ENCODE measurements at places on chromosomes 5 and 9.

GRCh38 chr5:159091065-159091464 lies 8.7 kb downstream of the EBF1 start:
- DNase-seq: peak; percentile 51

- no peak for DNase-seq
These were observed 369.6 kb downstream of the CYLC2 start for GRCh38 chr9:103364753-103365152.

- DNase-seq: no peak
These were observed 257.3 kb downstream of the GAS1 start for GRCh38 chr9:86690034-86690433.

DNA sequence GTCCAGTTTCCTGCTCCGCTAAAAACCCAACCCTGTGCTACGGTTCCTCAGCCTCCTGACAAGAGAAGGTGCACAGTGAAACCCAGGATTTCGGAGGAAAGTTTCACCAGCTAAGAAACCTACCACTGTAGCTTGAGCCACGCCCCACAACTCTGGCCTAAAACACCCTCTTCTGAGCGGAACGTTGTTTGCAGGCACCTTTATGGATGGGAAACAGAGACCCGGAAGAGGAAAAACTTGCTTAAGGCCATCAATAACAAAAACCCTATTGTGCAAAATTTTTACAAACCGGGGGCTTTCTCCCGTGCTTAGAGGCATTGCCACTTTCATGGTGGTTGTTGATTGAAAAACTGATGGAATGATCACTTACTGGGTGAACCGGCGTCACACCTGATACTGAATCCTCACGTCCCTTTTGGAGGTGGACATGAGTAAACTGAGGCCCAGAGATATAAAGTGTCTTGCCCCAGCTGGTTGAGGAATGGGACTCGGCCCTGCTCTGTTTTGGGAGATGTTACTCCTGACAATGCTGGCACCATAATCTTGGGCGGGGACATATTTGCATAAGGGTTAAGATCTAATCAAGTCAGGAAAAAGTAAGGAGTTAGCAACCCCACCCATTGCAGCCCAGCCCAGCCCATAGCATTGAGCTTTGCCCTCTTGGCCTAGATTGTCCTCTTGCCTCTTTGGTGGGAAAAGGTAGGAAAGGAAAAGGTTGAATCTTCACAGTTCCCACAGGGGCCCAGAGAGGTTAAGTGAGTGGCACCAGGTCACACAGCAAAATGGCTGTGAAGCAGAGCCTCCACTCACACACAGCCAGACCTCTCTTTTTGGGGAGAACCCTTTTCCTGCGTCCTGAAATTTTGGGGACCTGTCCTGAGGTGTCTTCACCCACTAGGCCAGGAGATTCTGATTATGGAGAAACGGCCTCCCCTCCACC lies 23.2 kb upstream of the PTGS1 start:
- DNase-seq: peak; percentile 58

DNA sequence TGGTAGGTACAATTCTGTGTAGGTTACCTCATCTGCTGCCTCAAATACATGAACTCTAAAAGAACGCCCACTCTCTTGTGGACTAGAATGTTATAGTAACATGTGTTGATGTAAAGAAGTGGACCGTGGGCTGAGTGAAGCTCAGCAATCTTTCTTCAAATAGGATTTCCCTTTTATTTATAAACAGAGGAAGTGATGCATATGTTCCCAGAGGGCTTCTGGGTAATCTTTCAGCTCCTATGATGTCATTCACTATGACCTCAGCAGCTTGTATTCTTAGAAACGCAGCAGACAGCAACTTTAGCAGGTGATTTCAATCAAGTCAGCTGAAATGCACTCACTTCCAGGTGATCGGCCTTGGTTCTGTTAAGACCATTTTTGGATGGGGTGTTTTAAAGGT lies 14.4 kb downstream of the F2RL2 start:
- peak; percentile 47 for DNase-seq

DNA sequence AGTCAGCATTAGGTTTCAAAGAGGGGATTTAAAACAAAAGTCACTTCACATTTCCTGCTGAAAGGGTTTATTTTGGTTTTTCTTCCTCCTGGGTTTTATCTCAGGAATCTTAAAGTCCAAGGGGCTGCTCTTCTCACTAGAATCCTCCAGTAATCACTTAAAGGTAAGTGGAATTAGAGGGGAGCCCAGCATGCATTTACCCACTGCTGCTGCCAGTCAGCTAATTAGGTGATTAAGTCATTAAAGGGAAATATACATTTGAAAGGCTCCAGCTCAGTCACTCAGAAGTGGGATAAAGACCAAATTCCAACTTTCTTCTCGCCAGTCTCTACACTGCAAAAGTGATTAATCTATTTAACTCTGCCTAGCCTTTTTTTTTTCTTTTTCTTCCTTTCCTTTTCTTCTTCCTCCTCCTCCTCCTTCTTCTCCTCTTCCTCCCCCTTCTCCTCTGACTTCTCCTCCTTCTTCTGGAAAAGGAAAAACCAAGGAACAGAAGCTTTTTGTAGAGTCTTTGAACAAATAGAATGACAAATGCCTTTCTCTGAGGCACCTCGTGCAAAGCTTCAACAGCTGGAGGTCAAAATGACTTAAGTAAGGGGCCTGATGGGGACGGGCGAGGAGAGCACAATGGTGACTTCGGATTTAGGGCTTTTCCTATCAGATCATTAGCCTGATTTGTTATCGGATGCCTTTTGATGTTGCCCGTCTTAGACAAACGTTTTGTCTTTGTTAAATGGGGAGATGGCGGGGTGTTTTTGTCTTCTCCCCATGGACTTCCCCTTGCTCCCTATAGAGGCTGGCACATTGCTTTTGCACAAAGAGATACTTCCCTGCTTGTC lies 617.6 kb downstream of the IRX1 start:
- DNase-seq: no peak

GRCh38 chr9:125965477-125965876 lies 218.3 kb downstream of the PBX3 start:
- no peak for DNase-seq

DNA sequence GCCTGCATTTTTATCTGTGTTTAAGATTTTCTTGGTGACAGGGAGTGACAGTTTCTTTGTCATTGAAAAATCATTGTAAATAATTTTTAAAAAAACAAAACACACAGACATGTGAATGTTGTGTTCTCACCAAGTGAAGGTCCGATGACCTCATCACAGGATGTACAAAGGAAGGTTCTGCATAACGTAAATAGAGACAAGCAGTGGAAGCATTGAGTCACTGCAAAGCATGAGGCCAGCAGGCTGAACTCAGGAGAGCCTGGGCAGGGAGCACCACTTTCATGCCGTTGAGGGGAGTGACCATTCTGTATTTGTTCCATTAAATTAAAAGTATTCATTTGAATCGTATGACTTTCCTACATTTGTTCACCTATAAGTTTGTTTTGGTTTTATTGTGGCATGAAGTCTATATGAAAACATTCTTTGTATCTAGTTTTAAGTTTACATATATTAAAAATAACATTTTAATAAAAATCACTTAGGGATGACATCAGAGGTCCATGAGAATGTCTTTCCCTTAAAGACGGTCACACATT lies 70.4 kb upstream of the TLE1 start:
- DNase-seq: peak; percentile 20

DNA sequence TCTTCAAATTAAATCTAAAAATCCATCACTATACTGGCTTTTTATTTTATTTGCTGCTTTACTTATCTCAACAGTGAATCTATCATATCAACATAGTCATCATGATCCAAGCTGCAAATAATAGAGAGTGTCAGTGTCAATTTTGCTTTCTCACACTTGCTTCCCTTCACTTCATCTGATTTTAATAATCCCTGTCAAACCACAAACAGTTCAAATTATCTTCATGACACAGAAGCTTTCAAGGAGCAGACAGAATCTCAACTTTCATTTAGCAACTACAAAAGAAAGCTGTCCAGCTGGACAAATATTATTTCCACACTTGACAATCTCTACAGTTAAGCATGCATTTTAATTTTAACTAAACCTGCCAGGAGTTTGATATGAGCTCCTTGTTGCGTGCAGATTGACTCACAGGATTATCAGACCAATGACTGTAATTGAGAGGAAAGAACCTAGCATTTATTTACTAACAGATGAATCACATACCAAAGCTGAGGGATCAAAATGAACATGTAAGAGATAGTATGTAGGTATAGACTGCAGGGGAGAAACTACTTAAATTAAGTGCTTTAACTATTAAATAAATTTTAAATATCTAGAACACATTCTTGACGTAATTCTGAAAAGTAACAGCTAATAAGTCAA lies 56.0 kb downstream of the KIAA0825 start:
- peak; percentile 49 for DNase-seq

DNA sequence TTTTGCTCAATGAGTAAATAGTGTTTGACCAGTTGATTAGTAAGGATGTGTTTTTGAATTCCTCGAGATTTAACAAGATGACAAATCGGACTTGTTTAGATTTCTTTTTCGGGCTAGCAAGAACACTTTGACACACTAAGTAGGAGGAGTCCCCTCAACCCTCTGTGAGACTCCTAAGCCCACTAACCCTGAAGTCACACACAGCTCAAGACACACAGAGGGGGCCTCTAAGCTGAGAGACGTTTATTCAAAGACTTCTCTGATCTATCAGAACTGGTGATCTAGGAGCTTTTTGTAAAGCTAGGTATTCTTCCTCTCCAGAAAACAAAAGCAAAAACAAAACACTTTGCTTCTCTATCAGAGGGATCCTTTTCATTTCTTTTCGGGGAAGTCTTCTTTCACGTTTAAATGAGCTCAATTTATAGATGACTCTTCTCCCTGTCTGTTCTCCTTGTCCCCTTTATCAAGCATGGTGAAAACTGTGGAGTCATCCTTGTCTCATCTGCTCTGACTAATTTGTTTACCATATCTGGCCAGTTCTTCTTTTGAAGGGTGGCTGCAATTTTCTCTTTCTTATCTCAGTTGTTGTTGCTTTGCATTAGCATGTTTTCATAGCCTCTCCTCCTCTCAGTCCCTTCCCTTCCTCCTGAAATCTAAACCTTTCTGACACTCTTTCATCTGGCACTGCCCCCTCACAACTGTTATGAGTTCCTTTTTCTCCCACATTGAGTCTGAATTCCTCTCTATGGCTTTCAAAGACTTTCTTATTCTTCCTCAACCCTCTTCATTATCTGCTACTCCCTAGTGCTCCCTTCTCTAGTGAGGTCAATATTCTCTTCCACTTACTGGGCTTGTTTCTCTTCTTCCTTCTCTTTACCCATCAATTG lies 68.5 kb upstream of the RAI14 start:
- no peak for DNase-seq

GRCh38 chr5:62931153-62931950 lies 352.7 kb downstream of the LRRC70 start:
- no peak for DNase-seq

- DNase-seq: peak; percentile 2
These were observed 640.4 kb upstream of the CDH10 start for GRCh38 chr5:25285136-25285535.

GRCh38 chr9:19130436-19130835 lies 3.1 kb upstream of the PLIN2 start:
- peak; percentile 64 for DNase-seq

GRCh38 chr5:107300721-107301327 lies 369.9 kb downstream of the EFNA5 start:
- DNase-seq: no peak

DNA sequence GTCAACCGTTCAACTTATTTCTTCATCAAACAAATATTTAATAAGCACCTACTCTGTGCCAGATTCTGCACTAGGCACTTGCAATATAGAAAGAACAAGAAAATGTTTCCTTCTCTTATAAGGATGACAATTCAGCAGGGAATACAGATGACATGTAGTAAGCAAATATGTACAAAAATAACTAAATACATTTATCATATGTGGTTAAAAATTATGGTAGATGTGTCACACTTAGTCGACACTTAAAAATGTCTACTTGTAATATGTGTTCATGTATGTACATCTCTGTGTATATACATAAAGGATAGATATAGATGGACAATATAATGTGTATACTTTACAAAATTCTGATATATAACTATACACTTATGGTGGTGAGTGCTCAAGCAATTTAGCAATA lies 417.0 kb upstream of the MEF2C start:
- no peak for DNase-seq

- DNase-seq: peak; percentile 62
These were observed 72.3 kb upstream of the NIPAL4 start for GRCh38 chr5:157387683-157388093.

DNA sequence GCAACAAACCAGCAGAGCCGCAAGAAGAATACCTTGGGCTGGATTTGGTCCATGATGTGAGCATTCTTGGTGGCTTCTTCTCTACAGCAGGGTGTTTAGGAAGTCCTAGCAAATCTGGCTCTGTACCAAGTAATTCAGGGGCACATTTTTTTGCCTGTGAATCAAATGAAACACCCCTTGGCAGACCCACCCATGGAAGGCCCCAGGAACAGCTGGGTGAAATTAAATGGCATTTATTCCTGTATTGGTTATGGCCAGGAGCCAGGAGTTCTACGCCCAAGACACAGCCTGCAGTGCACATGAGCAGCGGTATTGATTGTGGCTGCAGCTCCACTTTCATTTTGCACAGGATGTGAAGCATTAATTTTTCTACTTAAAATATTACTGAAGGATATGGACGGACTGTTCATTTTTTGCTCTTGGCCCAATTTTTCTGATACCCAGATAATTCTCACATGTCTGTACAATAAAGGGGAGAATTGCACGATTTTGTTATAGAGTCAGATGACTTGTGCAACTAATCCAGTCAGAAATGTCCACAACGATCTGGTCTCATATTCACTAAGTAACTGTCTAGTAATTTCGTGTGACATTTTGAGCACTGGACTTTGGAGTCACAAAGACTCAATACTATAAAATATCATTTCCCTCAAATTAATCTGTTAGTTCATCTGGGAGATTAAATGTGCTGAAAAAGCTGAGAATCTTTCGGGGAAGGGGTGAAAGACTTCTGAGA lies 120.7 kb upstream of the APC start:
- peak; percentile 50 for DNase-seq

- DNase-seq: no peak
These were observed 222.9 kb upstream of the ZNF462 start for GRCh38 chr9:106639873-106640568.

DNA sequence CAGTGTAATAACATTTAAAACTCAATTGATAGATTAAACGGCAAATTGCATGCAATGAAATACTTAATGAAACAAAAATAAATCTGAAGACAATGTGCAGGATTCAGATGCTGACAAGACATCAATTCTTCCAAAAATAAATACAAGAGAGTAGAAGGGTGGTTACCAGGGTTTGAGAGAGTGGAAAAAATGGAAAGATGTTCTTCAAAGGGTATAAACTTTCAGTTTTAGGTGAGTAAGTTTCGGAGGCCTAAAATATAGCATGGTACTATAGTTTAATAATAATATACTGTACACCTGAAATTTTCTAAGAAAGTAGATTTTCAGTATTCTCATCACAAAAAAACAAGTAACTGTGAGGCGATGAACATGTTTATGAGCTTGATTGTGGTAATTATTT lies 48.2 kb upstream of the RASEF start:
- DNase-seq: no peak

DNA sequence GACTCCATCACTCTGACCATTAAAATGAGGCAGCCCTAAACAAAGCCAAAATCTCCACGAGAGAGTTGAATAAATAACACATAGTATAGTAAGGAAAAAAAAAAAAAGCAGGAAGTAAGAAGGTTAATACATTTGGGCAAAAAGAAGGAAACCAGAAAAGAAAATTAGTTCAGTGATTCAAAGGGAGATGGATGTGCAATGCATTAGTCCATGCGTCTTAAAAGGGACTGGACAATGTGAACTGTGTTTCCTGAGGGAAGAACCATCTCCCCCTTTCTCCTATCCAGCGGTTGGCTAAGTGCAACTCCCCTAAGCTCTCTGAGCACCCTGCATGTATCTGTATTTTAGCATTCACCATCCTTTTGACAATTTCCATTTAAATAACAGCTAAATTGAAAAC lies 1.4 kb downstream of the ANKRA2 start:
- DNase-seq: peak; percentile 31

GRCh38 chr5:125891061-125891725 lies 532.0 kb upstream of the GRAMD2B start:
- no peak for DNase-seq

GRCh38 chr5:151800532-151800931 lies 28.8 kb downstream of the G3BP1 start:
- no peak for DNase-seq

Measured in eye (tissue), 1 donor.